Omental fat pad (tissue), 4 donors: ENCODE measurements at places on chromosomes 4 and X. TPM values are rescaled to one million over a fixed set of nuclear protein-coding genes. Genes with fewer than 3 reads are reported as not detected.

Gene NLGN3
- 0.48 TPM for total RNA-seq

Gene TTC29
- total RNA-seq: not detected

Gene BST1
- total RNA-seq: 22.5 TPM

Gene C4orf36
- total RNA-seq: not detected

Gene DGKK
- not detected for total RNA-seq

Gene TMA16
- 30.8 TPM for total RNA-seq
